Fibroblast of skin of left quadriceps (primary cell): ENCODE measurements at places on chromosomes 16 and 17.

GRCh38 chr16:85029408-85029784 is 1.8 kb downstream of the KIAA0513 start:
- no peak for DNase-seq

GRCh38 chr16:80527297-80527696 is 13.5 kb upstream of the DYNLRB2 start:
- no peak for DNase-seq

- DNase-seq, result no peak
Measured at GRCh38 chr17:77778636-77779489, 179.6 kb upstream of the TNRC6C start.

GRCh38 chr17:49582789-49583188 is 7.1 kb downstream of the NXPH3 start:
- no peak for DNase-seq

DNA sequence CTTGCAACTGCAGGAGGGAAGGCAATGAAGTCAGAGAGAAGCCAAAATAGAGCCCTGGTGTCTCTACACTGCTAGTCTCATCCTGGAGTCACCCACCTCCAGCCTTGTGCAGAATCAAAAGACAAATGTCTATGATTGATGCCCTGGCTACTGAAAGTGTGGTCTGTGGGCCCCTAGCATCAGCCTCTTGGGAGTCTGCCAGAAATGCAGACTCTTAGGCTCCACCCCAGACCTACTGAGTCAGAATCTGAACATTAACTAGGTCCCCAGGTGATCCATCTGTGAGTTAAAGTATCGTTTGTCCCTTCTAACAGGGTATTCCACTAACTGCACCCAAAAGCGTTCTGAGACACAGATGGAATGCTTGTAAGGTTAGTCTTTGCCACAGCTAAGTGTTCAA is 21.2 kb downstream of the EARS2 start:
- no peak for DNase-seq

DNA sequence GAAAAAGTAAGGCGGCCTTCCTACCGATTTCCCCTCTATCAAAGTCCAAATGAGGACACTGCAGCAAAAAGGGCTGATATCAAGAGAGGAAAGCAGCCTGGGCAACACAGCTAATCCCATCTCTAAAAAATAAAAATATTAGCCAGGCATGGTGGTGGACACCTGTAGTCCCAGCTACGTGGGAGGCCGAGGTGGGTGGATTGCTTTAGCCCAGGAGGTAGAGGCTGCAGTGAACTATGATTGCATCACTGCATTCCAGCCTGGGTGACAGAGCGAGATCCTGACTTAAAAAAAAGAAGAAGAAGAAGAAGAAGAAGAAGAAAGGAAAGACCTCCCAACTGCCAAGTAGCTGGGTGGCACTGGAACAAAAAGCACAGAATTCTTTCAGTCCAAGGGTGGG is 14.4 kb downstream of the CACNB1 start:
- DNase-seq, result no peak
